ENCODE measurements at places on chromosomes 6 and 20. TPM values are rescaled to one million over a fixed set of nuclear protein-coding genes. Genes with fewer than 3 reads are reported as not detected.

Gene TULP1
- total RNA-seq = not detected

Gene TMEM200A
- 0.07 TPM for total RNA-seq

Gene SSTR4
- 0.32 TPM for total RNA-seq

Gene PAQR8
- total RNA-seq = 1.3 TPM

Gene ETV7
- not detected for total RNA-seq

Gene SLC35D3
- 0.05 TPM for total RNA-seq

Gene PNPLA1
- not detected for total RNA-seq

Gene BMP5
- total RNA-seq = not detected

Gene PERP
- 75.6 TPM for total RNA-seq

Gene C4A
- 0.83 TPM for total RNA-seq

Gene FOXF2
- 14.4 TPM for total RNA-seq

Gene CD83
- total RNA-seq = 2.0 TPM

Gene TSPO2
- total RNA-seq = not detected

Gene CCND3
- 173 TPM for total RNA-seq

Gene F13A1
- not detected for total RNA-seq

Gene MPIG6B
- not detected for total RNA-seq

Gene LY6G6C
- not detected for total RNA-seq

Gene KHDC3L
- total RNA-seq = not detected

Gene GRM1
- total RNA-seq = 0.02 TPM

Gene IMPG1
- not detected for total RNA-seq

Gene ME1
- total RNA-seq = 38.4 TPM

Gene SIRT5
- 3.9 TPM for total RNA-seq

Gene RHAG
- not detected for total RNA-seq

Gene CST2
- 0.62 TPM for total RNA-seq

Gene PPARD
- total RNA-seq = 5.2 TPM

Gene OR2J3
- not detected for total RNA-seq

Gene WFDC2
- not detected for total RNA-seq

Gene FERMT1
- 14.7 TPM for total RNA-seq

Measured in A549 treated with Hydrocortisone at 1 μM for 4 hours (cell line).